ENCODE measurements at places on chromosomes 7 and 10.

DNA sequence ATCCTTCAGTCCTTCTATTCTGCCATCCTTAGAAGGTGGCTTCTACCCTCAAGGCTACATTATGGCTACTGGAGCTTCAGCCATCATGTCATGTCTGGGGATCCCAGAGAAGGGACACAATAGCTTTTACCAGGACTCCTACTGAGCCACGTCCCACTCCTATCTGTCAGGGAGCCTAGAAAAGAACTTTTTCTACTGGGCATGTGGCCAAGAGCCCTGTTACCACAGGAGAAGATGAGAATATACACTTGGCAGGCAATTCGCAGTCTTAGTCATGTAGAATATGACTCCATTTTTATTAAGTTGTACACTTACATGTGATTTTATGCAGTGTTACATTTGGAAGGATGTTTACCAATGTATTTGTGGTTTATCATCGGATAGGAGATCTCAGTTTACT is 64.6 kb upstream of the KCNMA1 start:
- DNase-seq, result no peak

- no peak for DNase-seq
Measured at GRCh38 chr7:77691892-77692491, 4.3 kb upstream of the RSBN1L start.

GRCh38 chr7:135744938-135745702 is 3.5 kb downstream of the FAM180A start:
- no peak for DNase-seq

GRCh38 chr7:76505168-76506080 is 4.9 kb upstream of the UPK3B start:
- DNase-seq, result no peak

- DNase-seq, result no peak
Measured at GRCh38 chr7:91780521-91780920, 100.0 kb downstream of the MTERF1 start.
